ENCODE measurements at places on chromosomes 6 and 20.

DNA sequence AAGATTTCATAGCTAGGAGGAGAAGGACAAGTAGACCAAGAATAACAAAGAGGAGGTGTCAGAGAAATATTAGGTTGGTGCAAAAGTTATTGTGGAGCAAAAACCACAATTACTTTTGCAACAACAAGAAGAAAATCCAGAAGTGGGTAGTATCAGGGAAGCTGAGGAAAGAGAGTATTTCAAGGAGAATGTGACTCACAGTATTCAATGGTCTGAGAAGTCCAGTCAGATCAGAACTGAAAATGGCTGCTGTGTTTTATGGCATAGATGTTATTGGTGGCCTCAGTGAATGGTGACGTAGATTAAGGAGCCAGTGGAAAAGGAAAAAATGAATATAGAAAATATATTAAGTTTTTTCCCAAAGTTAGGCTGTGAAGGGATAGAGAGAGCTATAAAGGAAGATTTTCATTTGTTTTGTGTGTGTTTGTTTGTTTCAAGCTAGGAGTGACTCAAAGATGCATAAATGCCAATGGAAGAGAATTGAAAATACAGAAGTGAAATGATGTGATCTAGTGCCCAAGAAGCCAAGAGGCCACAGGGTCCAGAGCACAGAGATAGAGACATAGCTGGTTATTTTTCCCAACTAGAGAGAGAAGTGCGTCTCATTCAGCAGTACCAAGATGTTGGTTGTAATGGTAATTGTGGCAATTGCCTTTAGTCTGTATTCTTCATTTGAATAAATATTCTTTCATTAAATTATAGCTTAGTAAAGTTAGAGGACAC, 112.8 kb downstream of the ADTRP start:
- DNase-seq, result no peak

GRCh38 chr6:131223416-131223815, 88.1 kb downstream of the AKAP7 start:
- no peak for DNase-seq

DNA sequence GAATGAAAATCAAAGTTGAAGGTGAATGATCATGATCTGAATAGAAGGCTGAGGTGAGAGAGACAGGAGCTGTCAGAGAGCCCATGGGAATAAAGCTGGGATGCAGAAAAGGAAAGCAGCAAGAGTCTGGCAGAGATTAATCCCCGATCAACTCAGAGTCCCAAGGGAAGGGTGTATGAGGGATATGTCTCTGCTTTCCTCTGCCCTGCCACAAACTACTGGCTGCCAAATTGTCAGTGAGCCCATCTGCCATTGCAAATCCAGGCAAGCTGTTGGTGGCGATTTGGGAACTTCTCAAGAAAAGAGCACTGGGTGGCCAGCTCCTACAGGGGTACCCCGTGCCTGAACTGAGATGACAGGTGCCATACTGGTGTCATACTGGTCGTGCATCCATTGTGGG, 705.5 kb upstream of the MAN1A1 start:
- no peak for DNase-seq

DNA sequence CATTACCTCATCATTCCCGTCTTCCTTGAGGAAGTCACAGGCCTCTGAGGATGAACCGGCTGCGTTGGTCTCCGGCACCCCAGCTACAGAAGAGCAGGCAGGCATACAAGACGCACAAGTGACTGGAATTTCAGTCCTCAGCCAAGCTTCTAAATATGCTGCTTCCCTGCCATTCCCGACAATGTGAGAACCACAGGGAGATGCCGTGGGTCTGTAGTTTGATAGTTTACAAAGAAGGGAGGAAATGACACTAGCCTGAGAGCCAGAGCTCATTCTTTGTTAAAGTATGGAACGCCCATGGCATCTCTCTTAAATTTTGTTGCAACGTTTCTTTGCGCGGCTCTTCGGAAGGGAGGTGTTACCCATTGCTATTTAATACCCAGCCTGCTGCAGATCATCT, 25.7 kb downstream of the HEBP2 start:
- DNase-seq, result no peak

GRCh38 chr20:24432046-24432442, 37.4 kb upstream of the SYNDIG1 start:
- DNase-seq, result no peak

- no peak for DNase-seq
Measured at GRCh38 chr6:118356054-118356453, 192.0 kb upstream of the PLN start.

DNA sequence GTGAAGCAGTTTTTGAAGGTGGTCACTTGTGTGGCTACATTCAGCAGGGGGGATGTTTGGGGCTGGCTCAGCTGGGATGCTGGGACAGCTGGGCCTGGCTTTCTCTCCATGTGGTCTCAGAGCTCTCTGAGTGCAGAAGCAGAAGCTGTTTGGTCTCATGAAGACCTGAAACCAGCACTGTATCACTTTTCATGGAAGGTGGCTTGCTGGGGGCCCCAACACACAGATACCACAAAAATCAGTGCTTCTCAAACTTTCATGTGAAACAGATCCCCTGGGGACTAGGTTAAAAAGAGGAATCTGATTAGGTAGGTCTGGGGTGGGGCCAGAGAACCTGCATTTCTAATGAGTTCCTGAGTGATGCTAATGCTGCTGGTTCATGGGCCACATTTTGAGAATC, 347.3 kb downstream of the DHX35 start:
- no peak for DNase-seq

DNA sequence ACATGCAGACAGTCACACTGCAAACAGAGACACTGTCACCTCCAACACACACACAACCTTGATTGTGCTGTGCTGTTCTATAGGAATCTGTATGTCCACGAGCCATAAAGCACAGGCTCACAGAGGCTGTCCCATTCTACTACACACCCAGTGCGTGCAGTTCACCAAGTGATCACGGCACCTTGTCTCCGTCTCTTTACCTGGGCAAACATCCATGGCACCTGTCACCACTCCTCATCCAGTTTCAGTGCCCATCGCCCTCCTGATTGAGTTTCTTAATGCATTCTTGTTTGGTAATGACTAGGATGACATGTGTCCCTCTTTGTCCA, 65.8 kb upstream of the STMND1 start:
- DNase-seq, result no peak

DNA sequence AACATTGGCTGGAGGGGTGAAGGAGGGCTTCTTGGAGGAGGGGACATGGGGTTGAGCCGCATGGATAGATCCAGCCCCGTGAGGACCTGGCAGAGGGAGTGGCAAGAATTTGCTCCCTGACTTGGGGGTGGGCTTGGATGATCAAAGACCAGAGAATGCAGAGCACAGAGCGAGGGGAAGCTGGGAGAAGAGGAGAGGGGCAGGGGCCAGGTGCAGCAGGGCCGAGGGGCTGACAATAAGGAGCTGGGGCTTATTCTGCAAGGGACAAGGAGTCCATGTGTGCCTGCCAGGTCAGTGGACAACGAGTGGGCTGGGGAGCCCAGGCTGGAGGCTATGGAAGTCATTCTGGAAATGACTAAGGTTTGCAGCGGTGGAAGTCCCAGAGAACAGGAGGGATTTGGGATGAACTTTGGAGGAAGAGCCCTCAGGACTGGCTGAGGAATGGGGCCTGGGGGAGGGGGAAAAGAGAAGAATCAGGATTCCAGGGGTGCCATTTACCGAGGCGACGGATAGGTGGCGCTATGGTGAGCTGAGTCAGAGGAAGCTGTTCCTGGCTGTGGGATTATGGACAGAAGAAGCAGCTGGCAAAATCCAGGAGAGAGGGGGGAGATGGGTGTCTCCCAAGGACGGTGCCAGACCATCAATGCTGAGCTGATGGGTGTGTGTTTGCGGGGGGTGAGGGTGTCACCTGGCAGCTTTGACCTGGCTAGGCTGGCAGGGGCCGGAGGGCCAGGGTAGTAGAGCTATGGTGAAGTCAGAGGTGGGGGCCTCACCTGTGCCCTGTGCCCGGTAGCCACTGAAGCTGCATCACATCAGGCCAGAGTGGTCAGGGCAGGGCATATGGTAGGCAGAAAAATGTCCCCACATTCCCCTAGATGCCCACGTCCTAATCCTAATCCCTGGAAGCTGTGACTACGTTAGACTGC, 7.8 kb downstream of the KCNG1 start:
- DNase-seq, result no peak

- no peak for DNase-seq
Measured at GRCh38 chr6:11011787-11012234, 32.3 kb downstream of the ELOVL2 start.

GRCh38 chr6:160882791-160883279, 108.7 kb upstream of the MAP3K4 start:
- no peak for DNase-seq

- DNase-seq, result no peak
Measured at GRCh38 chr6:11789744-11790143, 11.1 kb upstream of the ADTRP start.

- DNase-seq, result no peak
Measured at GRCh38 chr6:35178012-35178411, 35.7 kb upstream of the SCUBE3 start.

GRCh38 chr6:12842114-12842513, 125.5 kb downstream of the PHACTR1 start:
- DNase-seq, result no peak

- DNase-seq, result no peak
Measured at GRCh38 chr6:26561533-26562466, 23.6 kb downstream of the HMGN4 start.

DNA sequence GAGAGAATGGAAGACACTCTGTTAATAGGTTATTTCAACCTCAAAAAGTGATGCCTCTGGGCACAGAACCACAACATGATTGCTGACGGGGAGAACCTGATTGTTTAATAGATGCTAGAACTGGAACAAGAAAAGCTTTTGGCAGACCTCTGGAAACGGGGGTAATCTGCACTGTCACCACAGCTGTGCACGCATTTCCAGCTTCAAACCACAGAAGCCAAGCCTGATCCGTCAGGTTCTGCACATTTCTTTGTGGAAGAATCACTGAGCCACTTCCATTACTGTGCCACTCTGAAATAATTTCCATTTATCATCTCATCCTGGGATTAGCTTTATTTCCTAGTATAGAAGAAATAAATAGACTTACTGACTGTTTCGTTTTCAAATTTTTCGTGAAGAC, 309.3 kb downstream of the FARS2 start:
- no peak for DNase-seq

DNA sequence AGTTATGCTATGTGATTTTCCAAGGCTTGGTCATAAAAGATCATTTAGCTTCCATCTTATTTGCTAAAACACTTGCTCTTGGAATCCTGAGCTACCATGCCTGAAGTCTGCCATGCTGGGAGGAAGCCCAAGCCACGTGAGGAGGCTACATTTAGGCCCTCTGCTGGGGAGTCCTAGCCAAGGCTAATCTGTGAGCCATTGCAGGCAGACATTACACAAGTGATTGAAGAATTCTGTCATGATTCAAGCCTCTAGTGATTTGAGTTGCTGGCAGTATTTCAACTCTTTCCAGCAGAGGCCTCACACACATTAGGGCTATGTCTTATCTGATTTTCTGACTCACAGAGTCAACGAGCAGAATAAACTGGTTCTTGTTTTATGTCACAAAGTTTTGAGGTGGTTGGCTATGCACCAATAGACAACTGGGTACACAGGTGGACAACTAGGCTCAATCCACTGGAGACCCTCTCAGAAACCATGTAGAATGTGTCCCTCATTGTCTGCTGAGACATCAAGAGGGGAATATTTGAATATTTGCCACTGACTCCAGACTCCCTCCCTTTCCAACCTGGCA, 227.2 kb upstream of the SULF2 start:
- DNase-seq, result no peak

DNA sequence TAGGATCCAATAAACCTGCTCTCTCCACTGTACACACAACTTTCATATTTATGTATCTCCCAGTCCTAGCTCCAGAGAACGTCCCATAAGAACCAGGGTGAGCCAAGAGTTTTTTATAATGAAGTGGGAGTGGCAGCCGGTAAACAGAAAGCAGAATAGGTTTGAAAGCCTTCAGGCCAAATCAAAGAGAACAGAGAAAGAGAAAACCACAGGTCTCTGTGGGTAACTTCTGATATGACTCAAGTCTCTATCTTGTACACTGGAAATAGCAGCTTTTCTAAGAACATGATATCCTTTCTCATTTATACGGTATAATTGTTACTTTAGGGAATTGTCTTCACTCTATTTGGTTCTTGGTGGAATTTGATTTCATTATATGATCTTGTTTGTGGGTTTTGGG, 273.6 kb downstream of the PACRG start:
- DNase-seq, result no peak

DNA sequence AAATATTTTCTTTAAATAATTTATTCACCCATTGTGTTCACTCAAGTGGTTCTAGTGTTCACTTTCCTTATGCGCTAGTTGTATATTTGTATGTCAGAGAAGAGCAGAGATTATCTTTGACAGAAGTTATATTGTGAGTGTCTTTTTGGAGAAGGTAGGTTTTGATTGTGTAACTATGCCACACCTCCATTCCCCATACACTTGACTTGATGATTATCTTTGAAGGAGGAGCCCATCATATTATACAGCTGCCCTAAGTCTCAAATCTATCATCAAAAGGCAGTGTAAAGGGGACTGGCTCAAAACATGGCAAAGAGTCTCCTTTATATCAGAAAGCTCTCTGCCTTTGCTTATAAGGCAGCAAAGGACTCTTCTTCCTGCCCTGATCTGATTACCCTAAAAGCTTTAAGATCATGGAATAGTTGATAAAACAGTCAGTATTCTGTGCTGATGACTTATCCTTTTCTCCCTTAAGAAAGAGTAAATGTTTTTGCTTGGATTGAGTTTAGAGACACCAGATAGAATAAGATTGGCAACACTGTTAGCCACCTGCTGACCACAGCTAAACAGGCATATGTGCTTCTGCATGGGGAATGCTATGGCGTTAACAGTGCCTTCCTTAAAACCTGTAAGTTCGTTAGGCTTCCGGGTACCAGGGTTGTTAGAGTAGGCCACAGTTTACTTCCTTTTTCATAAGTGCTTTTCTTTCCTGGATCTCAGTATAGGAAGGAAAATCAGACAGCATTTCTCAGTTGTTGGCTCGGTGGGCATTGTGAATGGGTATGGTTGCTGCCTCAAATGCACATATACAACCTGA, 22.6 kb downstream of the TOP1 start:
- no peak for DNase-seq

- DNase-seq, result no peak
Measured at GRCh38 chr6:130453230-130453629, 87.4 kb downstream of the TMEM200A start.

GRCh38 chr6:37919417-37920157, 100.1 kb downstream of the ZFAND3 start:
- DNase-seq, result no peak

DNA sequence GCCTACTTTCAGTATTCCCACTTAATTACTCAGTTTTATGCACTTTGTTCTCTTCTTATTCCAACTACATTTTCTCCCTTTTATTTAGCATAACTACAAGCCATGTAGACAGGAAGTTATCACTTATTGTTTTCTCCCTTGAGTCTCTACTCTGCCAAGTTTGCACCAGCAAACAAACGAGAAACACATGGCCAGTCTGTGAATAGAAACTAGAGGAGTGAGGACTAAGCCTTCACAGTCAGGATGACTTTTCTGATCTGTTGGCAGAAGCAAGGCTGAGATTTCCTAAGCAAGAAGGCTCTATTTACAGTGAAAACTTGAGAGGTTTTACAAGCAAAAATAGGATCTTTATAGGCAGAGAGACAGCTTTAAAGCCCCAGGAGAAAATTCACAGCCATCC, 69.8 kb upstream of the TINAG start:
- DNase-seq, result no peak
